Activated CD8-positive, alpha-beta memory T cell treated with anti-CD3 and anti-CD28 coated beads, Interleukin-2, amount 50 U/mL, for 48 hours (primary cell): ENCODE measurements at places on chromosomes 7 and 10.
A peak's percentile ranks its signal among the peaks of the same experiment; 100 is the strongest.

- DNase-seq, result no peak
Observed at GRCh38 chr10:127368101-127368500, 171.7 kb upstream of the INSYN2A start.

GRCh38 chr10:29946953-29947700 is 112.3 kb downstream of the JCAD start:
- DNase-seq, result no peak

- DNase-seq, result no peak
Observed at GRCh38 chr10:72176701-72177100, 39.1 kb upstream of the ANAPC16 start.

- DNase-seq, result no peak
Observed at GRCh38 chr10:133000648-133001047, 58.3 kb upstream of the CFAP46 start.

DNA sequence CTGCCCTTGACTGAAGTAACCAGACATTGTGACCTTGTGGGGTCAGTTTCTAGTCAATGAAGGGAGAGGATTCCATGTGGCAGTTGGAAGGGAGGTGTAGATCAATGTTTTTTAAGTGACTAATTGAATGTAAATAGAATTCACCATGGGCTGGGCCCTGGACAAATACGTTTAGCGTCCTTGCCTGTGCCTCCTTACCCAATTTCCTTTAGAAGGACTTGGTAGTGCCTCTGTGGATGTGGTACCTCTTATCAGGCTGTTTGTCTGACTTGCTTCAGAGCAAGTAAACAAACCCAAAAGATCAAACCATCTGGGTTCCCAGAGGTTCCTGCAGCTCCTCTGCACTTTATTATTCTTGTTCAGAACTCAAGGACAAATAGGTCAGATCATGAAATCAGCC is 4.3 kb upstream of the KAT6B start:
- no peak for DNase-seq

DNA sequence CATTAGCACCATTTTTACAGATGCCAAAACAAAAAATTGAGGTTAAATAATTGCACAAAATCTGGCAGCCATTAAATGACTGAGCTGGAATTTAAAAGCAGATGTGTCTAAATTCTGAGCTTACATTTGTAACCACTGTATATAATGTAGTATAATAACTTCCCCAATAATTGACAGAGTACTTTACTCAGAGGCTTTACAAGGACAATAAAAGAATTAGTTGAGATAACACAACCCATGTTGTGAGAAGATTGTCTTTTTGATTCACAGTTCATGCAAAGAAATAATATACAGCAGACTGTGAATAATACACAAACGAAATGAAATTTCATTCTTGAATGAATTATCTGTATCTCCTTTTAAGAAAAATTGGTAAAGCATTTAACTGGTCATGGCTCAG is 417.1 kb downstream of the AUTS2 start:
- no peak for DNase-seq

DNA sequence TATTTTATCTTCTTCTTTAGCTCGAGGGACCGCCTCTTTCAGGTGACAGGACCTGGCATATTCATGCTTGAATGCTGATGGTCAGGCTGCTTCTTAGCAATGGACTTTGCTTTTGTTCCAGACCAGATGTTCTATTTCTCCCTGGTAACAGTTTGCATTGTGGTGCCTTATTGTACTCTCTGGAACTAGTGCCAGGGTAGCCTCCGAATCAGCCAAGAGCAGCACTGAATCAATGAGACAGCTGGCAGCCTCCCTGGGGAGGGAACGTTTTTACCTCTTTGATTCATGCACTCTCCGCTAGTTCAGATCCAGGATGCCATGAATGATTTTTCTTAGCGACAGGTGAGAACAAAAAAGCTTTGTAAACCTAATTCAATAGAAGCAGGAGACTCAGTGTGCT is 54.1 kb upstream of the NXPH1 start:
- DNase-seq, result no peak

GRCh38 chr10:100348389-100348927 is 1.4 kb downstream of the SCD start:
- DNase-seq, result no peak

- no peak for DNase-seq
Observed at GRCh38 chr10:127553417-127553816, 4.3 kb downstream of the NPS start.

GRCh38 chr10:70903262-70903921 is 15.0 kb upstream of the PCBD1 start:
- DNase-seq, result peak; percentile 73

DNA sequence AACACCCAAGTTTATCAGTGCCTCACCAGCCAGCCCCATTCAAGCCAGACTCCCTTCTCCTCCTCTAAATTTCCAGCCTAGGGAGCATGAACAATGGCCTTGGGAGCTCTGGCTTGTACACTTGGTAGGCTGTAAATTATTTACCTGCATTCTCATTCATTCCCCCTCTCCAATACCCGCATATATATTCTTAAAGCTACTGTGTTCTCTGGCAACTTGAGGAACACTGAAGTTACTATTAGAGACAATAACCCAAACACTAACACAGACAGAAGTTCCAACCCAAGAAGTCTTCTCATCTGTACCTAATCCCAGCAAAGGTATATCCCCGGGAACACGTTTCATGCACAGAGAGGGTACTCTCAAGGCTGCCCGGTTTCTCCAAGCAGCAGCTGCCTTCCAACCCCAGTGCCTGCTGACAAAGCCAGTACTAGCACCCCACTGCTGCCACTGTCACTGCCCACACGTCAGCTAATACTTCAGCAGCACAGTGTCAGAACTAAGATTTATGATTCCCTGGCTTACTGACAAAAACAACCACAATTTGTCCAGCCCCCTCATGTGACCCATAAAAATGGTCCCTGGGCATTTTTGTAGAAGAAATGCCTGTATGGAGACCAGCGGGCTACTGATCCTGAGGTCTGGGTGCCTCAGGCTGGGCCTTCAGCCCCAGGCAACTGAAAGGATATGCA is 3.1 kb downstream of the WDR91 start:
- no peak for DNase-seq

GRCh38 chr7:36606976-36607720 is 117.1 kb downstream of the AOAH start:
- no peak for DNase-seq

DNA sequence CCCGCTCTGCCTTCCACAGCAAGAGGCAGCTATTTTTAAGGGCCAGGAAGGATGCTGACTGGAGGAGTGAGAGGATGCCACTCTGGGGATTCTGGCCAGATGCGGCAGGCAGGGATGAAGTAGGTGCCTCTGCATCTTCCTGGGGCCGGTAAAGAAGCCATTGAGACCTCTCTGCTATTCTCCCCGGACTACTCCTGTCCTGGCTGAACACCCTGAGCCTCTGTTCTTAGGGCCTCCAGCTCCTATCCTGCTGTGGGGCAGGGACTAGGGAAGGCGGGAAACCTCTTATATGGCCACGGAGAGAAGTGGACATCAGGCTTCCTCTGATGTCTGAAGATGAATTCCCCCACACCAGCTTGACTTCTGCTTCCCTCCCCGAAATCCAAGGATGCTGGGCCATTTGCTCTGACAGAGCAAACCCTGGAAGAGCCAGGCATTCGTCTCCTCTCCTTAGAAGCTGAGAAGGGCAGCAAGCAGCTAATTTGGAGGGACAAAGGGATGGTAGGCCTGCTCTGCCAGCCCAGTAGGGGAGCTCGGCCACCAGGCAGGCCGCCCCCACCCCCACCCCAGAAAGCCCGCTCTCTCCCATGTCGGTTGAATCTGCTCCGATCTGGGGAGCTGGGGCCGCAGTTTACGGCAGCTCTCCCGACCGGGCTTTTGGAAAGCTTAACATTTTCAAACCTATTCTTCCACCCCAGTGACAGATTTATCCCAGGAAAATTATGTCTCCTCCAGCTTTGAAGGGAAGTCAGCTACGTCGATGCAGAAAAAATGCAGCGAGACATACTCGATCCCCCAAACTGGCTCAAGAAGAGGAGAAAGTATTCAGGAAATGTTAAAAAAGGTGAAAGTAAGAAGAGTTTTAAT is 2.8 kb downstream of the FGF8 start:
- DNase-seq, result no peak

DNA sequence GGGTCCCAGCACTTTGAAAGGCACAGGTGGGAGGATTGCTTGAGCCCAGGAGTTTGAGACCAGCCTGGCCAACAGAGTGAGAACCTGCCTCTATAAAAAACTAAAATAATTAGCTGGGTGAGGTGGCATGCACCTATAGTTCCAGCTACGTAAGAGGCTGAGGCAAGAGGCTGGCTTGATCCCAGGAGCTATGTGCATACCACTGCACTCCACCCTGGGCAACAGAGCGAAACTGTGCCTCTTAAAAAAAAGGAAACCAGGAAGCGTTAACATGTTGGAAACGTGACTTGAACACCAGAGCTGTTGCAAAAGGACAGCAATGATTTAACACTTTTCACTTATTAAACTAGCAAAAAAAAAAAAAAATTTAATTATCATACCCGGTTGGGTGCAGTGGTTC is 12.6 kb downstream of the BAZ1B start:
- DNase-seq, result no peak

DNA sequence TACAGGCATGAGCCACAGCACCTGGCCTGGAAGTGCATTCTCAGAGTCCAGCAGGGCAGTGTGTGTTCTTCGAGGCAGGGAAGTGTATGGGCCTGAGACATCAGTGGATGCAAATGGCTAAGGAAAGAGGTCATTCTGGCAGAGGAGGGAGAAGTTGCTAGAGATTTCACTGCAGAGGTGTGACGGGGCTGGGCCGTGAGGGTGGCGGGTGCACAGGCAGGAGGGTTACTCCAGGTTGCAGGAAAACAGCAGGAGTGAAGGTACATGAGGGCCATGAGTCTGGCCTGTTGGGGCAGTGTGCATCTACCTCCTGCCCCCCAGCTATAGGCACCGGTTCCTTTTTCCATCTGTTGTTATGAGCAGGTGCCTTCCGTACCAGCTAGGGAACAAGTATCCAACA is 29.3 kb downstream of the COL26A1 start:
- DNase-seq, result no peak

- DNase-seq, result no peak
Observed at GRCh38 chr7:18087026-18087686, 59.5 kb upstream of the PRPS1L1 start.

DNA sequence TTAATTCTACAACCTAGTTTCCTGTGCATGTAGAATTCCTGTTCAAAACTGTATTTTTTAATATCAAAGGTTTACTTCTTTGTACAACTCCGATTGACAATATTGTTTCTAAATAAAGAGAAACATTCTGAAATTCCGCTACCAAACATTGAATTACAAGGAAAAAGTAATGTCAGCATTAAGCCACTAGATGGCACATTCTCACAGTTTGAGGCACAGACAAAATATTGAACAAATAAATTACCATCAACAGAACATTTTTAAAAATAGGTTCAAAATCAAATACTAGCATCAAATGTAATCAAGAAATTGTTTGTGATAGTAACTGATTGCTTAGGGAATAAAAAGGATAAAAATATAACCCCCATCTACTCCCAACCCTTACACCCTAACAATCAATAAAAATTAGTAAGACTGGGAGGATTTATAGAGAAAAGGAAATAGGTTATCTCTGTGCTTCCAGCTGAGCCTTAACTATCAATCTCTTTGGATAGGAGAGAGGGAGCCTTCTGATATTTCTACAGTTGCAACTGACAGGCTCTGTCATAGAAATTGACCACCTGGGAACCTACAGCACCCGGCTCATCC is 86.6 kb upstream of the C7orf33 start:
- DNase-seq, result no peak

GRCh38 chr10:90306187-90306586 is 551.7 kb downstream of the HTR7 start:
- no peak for DNase-seq

DNA sequence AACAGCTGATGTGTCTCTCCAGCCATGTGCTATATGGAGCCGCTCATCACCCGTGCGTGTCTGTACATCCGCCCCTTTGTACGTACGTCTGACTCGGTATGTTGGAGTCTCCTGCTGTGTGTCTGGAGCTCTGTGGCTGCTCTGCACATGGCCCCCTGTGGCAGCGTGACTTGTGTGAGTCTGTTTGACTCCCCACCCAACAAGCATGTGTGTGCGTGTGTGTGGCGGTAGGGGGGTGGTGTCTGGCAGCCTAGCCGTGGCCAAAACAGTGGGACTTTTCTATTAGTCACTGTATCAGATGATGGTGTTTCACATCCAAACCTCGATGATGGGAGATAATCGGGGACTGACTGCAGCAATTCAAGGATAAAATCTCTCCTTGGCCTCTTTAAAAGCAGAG is 94.1 kb downstream of the COL13A1 start:
- no peak for DNase-seq

DNA sequence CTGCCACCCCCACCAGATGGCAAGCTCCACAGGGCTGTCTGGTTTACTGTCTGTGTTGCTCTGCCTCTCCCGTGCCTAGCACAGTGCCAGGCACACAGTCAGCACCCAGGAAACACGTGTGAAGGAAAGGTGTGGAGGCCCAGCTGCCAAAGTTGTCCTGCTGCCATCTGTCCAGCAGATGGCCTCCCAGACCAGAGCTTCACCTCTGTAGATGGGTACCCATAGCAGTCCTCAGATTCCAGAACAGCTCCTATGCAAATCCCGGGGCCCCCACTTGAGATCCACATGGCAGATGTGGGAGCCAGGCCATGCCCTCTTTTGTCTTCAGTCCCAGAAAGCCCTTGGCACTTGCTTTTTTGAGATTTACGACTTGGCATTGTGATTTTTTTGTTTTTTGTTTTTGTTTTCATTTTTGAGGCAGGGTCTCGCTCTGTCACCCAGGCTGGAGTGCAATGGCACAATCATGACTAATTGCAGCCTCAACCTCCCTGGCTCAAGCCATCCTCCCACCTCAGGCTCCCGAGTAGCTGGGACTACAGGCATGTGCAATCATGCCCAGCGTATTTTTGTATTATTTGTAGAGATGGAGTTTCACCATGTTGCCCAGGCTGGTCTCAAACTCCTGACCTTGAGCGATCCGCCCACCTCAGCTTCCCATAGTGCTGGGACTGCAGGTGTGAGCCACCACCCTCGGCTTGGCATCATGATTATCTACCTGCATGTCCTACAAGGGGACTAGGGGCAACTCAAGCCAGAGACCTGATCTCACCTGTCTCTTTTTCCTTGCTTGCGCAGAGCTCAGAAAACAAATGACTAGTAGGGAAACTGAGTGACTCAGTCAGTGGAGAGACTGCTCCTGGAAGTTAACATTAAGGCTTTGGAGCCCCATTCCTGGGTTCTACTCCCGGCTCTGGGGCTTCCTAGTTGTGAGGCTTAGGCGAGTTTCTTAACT is 16.9 kb upstream of the PALD1 start:
- peak; percentile 69 for DNase-seq

DNA sequence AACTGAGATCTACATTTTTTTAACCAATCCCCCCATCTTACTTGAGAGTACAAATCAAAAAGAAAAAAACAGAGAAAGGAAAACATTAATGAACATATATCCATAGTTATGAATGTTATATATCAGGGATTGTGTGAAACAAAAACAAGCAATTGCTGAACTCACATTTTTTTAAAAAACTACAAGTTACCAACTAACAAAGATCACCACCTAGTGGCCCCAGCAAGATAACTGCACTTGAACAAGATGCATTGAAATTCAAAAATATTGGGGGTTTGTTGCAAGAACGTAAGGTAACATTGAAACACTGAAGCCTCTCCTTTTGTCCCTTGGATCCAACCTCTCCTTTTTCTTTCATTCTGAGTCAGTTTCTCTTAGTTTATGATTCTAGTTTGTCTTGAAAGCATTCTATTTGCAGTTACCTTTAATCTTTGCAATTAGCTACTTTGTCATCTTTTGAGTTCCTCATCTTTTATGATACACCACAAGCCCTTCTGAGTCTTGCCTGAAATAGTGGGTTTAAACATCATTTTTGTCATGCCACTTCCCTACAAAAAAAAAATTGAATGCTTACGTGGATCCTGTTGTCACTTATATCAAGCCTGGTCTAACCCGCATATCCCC is 87.3 kb upstream of the TES start:
- DNase-seq, result no peak
